ENCODE measurements at places on chromosomes 2 and 18.

- DNase-seq: no peak
These were observed 64.0 kb downstream of the ARHGAP25 start for GRCh38 chr2:68798569-68798968.

DNA sequence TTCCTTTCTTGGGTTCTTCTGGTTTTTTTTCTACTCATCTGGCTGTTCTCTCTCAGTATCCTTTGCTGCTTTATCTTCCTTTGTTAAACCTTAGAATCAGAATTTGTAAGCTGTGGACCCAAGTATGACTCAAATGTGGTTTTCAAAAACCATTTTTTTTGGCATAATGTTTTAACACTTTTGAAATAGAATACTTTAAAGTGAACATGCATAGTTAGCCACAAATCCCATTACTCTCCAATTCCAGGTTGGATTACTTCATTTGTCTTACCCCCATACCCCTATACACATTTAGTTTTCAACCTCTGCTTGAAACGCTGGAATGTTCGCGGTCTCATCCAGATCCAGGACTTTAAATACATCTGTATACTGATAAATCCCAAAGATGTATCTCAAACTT is 29.1 kb downstream of the ALMS1 start:
- DNase-seq: no peak

DNA sequence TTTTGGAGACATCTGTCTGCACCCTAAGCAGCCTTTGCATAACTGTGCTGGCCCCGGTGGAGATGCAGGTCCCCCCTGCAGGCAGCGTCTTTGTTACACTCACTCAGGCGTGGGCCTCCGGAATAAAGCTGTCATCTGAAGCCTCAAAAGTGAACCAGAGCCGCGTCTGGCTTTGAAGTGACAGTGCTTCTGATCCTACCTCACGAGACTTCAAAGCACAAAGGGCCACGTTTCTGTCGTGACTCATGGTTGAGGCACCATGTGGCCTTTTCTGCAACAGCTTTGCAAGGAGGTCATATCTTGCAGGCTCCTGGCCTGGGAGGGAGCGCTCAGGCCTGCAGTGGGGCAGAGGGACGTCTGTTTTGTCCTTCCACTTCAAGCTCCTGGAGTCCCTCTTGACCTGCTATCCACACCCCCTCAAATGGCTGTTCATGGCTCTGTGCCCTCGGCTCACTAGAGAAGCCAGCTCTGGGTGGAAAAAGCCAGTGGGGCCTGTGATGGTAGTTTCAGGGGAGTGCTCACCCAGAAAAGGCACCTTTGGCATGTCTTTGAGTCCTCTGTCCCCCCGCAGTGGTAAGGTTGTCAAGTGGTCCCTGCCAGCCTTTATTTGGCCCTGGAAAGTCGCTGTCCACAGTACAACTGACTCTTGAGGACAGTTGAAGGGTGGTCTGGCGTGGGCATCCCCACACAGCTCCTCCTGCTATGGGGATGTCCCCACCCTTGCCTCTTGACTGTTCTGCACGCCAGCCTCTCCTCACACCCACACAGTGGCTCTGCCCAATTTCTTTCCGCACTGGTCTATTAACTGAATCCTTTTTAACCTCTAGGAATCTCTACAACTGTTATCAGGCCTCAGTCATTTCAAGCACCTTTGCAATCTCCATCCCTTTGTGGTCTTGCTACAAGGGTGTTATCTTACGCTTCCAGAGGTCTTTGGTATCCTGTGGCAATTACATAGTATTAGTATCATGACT is 19.3 kb downstream of the GPR55 start:
- DNase-seq: no peak

DNA sequence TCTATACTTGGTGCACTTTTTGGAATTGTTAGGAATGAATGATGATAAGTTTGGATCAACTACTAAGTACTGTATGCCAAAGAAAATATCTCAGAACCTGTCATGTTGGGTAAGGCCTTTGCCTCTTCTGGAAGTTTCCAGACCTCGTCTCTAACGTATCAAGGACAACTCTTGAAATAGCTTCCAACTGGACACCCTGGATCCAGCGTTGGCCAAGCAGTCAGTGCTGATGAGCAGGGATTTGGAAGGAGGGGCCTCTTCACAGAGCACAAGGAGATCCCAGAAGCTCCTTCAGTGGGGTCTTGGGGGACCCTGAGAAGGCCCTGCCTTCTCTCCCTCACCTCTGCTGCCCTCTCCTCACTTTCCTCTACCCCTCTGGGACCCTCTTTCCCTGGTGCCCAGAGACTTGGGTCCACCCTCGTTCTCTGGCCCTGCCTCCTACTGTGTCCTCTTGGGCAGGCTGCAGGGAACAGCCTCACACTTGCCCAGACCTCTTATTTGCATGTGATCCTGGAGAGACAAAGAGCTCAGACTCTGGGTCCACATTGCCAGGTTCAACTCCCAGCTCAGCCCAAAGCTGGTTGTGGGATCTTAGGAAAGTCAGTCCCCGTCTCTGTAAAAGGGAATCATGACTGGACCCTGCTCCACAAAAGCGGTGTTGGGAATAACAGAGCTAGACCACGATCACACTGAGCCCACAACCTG is 145.8 kb downstream of the COL6A3 start:
- DNase-seq: no peak

GRCh38 chr2:207505728-207506127 is 24.0 kb upstream of the CREB1 start:
- DNase-seq: no peak

GRCh38 chr2:236105955-236106607 is 62.1 kb downstream of the GBX2 start:
- DNase-seq: no peak

DNA sequence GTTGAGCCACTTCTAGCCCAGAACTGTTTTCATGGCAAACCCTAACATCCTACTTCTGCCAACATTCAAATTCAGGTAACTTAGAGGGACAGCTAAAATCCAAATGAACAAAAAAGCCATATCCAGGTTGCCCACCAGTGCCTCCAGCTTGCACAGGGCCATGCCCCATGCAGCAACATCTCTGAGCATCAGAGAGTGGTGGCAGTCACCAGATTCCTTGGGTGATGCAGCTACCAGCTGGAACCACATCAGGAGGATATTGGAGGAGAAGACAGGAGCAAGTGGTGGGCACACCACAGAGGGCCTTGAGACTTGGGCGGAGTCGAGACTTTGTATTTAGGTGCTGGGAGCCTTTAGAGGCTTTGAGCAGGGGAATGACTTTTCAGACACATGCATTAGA is 50.5 kb downstream of the SDC1 start:
- no peak for DNase-seq

GRCh38 chr2:218780851-218781690 is 876 bp upstream of the CYP27A1 start:
- DNase-seq: no peak

DNA sequence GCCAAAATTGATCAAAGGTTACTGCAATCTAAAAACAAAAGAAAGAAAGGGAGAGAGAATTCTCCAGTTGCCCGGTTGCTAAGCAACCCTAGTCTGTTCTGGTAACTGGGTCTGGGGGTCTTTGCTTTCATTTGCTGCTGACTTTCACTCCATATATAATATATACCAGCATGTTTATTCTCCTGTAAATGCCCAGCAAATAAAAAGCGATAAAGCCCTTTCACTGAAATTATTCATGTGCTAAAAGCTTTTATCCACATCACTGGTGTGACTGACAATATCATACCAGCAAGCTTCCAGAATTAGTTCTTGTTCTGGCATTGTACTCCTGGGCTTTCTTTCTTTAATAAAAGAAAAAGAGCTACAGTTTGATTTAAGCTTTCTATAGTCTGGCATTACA is 75.5 kb upstream of the ST8SIA3 start:
- DNase-seq: no peak

- DNase-seq: no peak
These were observed 7.0 kb upstream of the INPP1 start for GRCh38 chr2:190336420-190336819.

DNA sequence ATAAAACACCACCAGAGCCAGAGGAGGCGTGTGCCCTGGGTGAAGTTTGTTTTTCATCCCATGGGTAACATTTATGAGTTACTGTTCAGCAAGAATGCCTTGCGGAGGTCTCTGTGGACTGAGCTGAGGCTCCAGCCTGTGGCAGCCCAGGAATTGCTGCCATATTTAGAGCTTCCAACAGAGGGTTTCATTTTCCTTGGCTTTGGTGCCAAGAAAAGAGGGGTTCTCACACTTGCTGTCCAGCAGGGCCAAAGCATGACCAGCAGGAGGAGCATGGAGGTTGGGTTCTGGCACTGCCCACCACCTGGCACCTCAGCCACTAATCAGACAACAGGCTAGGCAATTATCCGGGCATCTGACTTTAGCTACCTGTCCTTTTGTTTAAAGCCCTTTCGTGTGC is 36.7 kb downstream of the EPAS1 start:
- DNase-seq: no peak

DNA sequence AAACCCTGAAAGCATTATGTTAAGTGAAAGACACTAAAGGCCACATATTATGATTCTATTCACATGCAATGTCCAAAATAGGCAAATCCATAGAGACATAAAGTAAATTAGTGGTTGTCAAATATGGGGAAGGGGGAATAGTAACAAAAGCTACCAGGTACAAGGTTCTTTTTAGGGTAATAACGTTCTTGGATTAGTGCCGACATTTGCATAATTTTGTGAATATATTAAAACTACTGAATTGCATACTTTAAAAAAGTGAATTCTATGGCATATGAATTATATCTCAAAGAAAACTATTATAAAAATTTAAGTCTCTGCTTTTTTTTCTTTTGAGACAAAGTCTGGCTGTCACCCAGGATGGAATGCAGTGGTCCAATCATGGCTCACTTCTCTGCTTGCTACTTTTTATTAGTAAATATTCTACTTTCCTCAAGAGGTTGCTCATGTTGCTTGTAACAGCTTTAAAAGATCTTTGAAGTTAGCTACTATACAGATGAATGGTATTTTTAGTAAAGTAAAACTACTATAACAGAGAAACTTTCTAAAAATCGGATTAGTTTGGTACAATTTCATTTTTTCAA is 2.5 kb downstream of the SESTD1 start:
- DNase-seq: no peak

GRCh38 chr2:178295906-178296305 is 101.6 kb downstream of the OSBPL6 start:
- no peak for DNase-seq

- no peak for DNase-seq
These were observed 599.4 kb downstream of the RNF144A start for GRCh38 chr2:7516484-7517063.

DNA sequence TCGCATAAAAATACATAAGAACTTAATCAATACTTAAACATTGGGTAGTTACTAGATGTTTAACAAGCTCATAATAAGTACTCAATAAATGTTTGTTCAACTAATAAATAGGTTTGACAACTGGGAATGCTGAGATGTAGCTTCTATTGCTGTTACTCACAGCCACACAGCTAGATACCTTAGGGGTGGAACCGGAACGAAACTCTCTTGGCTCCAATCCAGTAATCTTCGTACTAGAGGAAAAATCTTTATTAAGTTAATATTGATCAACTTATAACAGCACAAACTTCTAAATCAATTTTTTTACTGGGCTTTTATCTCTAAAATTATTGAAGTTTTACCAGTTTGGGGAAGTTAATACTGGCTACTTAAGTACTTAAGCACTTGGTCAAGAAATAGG is 247.8 kb downstream of the PAX3 start:
- no peak for DNase-seq

DNA sequence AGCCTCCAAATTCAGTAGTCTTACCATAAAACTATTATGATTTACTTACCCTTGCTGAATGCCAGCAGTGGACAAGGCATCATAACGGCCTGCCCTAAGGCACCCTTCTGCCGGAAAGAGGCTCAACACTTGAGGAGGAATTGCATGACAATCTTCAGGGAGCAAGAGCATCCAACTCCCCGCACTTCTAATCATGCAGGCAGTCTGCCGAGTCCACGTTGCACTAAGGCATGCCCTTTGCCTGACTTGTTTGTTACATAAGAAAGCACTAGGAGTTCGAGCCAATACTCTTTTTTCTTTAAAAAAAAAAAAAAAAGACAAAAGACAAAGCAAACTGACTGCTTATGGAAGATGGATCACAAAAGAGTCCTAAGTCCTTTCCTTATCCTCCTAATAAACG is 17.9 kb upstream of the SPTBN1 start:
- DNase-seq: no peak
